ENCODE measurements at places on chromosomes 6 and 20.

DNA sequence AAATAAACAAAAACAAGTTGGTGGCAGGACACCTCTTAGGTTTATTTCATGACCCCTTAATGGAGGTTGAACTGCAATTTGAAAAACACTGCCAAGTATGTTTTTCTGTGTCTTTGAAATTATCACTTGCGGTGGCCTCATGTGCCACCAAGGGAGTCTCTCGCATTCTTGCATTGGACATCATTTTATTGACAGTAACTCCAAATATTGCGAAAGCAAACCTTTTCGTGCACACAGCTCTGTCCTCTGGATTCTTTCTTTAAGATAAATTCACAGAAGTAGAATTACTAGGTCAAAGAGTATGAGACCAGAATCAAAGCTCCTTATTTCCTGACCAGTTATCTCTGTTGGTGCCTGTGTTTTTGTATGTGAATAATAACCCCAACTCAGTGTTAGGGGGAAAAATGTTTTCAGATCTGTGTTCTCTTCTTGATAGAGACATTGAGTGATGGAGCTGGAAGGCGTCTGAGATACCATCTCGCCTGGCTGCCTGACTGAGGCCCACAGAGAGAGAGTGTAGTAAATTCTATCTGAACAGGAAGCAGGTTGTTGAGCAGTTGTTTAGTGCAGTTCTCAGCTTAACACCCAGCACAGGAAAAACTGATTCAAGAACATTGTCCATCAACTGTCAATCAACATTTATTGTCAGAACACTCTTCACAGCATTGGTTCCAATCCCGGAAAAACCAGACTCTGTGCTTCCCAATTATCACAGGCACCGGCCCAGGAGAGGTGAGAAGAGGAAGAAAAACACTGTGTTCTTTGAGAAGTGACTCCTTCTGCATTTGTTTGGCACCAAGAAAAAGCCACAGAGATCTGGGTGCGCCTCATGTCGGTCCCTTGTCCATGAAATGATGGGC lies 2.2 kb upstream of the CCDC167 start:
- DNase-seq = no peak

DNA sequence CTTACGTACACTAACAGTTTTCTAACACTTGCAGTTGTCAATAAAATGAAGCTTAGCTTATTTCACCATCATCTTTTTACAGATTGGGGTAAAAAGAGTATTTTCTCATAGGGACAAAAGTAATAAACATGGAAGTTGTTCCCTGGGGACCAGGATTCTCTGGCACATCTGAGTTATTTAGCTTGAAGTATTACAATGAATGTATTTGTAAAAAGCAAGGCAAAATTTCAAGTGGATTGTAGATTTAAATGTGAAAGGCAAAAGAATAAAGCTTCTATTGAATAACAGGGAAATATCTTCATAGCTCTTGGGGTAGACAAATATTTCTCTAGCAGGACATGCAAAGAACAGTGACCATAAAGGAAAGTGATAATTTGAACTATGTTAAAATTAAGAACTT lies 260.0 kb upstream of the ECI2 start:
- DNase-seq = no peak

DNA sequence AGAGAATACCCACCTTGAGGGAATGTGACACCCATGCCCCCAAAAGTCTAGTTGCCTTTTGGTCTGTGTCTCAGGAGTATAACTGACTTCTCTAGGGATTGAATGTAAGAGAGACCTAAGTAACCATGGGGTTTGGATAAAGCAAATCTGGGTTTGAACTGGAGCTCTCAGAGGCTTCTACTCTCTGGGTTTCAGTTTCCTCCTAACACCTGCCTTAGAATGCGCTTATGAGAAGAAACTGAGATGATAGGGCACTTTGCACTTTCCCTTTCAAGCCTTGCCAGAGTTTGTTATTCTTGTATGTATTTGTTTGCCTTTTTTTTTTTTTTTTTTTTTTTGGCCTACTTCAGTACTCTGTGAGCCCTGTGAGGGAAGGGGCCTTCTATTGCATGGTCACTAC lies 19.4 kb downstream of the SDHAF4 start:
- no peak for DNase-seq

- DNase-seq = no peak
Measured at GRCh38 chr6:46867411-46867810, 54.3 kb downstream of the ADGRF5 start.

- DNase-seq = no peak
Measured at GRCh38 chr6:154715446-154715845, 17.8 kb upstream of the SCAF8 start.

GRCh38 chr20:56004007-56004406 lies 1.3 kb downstream of the CBLN4 start:
- no peak for DNase-seq

GRCh38 chr6:170345662-170346061 lies 39.1 kb downstream of the FAM120B start:
- DNase-seq = no peak

DNA sequence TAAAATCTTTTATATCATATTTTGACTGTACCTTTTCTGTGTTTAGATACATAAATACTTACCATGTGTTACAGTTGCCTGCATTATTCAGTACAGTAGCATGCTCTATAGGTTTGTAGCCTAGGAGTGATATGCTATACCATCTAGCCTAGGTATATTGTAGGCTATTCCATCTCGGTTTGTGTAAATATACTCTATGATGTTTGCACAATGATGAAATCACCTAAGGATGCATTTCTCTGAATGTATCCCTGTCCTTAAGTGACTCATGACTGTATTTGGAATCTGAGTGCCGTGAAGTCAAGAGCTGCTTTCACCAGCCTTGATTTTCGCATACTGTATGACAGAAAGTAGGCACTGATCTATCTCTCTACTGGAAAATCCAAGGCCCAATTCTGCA lies 129.9 kb downstream of the UTRN start:
- DNase-seq = peak; percentile 67

- no peak for DNase-seq
Measured at GRCh38 chr6:71088166-71088565, 131.3 kb upstream of the B3GAT2 start.

GRCh38 chr6:35071347-35071994 lies 69.7 kb downstream of the TCP11 start:
- no peak for DNase-seq

- no peak for DNase-seq
Measured at GRCh38 chr20:32368925-32369324, 10.8 kb downstream of the ASXL1 start.

GRCh38 chr6:79042088-79042798 lies 35.8 kb downstream of the PHIP start:
- no peak for DNase-seq

- no peak for DNase-seq
Measured at GRCh38 chr20:3237958-3238615, 903 bp downstream of the SLC4A11 start.

- DNase-seq = no peak
Measured at GRCh38 chr6:166910601-166911000, 45.7 kb downstream of the RNASET2 start.
